ENCODE measurements at places on chromosomes 2 and 18.
A peak's percentile ranks its signal among the peaks of the same experiment; 100 is the strongest.

DNA sequence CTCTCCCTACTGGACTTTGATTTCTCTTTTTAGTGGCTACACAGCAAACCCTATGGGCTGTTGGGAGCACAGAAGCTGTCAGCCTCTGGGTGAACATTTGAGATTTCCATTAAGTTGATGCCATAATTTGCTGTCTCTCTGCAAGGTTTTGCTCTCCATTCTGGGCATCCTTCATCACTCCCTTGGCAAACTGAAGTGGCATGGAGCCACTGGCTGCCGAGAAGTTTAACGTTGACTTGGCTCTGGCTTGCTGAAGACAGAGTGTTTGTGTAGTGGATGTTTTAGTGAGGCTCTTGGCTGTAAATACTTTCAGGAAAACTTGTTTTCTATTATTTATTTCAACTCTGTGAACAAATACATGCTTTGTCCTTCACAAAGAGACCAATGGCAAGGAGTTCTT lies 91.5 kb downstream of the ALK start:
- no peak for DNase-seq

GRCh38 chr2:147845411-147845971 lies 662 bp downstream of the ACVR2A start:
- DNase-seq = no peak

GRCh38 chr2:81942136-81942680 lies 1637.7 kb upstream of the LRRTM1 start:
- no peak for DNase-seq

GRCh38 chr2:130849896-130850787 lies 13.4 kb downstream of the ARHGEF4 start:
- no peak for DNase-seq

- peak; percentile 5 for DNase-seq
Measured at GRCh38 chr2:128473175-128474035, 154.7 kb upstream of the HS6ST1 start.

DNA sequence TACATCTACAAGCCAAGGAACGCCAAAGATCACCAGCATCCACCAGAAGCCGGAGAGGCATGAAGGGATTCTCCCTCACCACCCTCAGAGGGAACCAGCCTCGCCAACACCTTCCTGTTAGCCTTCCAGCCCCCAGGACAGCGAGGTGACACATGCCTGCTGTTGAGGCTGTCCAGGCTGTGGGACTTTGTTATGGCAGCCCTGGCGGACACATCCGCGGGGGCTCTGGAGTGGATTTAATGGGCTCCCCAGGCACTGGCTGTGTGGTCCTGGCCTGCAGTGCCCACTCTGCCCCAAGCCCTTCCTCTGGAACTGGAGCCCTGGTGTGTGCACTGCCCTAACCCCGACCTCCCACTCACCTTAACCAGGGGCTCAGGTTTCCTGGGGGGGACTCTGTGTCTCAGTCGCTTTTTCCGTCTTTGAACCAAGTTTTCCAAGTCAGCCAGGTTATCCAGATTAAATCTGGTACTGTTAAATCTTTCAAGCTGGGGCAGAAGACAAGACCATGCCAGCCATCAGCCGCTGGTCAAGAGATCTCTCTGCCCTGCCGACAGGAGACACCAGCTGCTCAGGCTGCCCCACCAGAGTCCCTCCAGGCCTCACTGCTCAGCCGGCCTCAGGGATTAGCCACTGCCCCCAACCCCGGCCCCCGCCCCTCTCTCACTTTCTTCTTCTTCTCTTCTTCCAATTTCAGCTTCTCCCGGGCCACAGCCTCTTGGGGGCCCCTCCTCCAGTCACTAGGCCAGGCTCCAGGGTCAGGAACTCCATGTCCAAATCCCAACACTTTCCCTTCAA lies 1.9 kb downstream of the ANKRD23 start:
- DNase-seq = no peak

DNA sequence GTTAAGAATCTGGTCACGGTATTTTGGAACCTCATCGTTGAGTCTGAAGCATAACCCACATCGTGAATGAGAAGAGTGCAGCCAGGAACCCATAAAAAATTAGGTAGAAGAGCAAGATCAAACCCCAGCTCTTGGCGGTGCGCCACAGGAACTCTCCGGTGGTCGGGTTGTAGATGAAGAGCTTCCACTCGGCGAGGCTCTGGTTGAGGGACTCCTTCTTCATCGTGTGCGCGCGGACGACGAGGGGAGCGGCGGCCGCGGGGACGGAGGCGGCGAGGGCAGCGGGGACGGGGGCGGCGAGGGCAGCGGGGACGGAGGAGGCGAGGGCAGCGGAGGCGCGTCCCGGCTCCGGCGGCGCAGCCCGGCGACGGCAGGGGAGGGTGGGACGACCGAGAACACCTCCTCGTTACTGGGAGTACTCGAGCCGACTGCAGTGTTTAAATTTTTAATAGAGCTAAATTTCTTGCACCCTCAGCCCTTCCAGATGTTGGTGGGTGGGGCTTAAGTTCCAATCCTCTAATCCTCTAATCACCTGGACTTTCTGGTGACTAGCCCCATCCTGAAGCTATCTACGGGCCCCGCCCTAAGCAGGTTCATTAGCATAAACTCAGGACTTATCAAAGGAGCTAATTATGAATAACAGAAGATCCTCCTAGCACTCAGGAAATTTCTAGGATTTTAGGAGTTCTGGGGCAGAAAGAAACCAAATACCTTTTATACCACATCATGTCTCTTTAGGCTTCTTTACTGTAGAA lies 20.4 kb upstream of the PAPOLG start:
- no peak for DNase-seq

DNA sequence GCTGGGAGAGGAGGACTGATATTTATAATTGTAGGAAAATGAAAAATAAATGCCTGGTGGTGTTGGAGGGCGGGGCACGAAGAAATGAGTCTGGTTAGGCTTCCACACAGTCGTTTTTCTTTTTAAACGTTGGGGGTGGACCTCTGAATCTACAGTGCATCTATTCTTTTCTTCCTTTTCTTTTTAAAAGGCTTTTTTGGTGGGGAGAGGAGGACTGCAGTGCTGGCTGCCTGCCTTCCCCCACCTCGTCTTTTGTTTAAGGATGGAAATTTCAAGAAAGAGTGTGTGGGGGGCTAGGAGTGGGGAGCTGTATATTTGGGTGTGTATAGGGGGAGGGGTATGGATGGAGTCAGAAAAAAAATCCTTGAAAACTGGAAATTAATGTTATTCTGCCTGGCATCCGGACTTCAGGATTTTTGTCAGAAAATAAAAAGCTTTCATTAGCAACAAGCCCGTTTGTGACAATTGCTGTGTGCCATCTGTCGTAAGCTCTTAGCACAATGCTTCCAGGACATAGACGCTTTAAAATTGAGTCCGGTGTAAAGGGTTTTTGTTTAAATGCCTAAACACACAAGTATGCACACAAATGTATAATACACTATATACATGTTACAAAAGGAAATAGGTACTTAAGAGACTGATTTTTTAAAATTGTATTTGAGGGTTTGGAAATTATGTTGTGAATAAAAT lies 1.1 kb downstream of the MAP2 start:
- no peak for DNase-seq

DNA sequence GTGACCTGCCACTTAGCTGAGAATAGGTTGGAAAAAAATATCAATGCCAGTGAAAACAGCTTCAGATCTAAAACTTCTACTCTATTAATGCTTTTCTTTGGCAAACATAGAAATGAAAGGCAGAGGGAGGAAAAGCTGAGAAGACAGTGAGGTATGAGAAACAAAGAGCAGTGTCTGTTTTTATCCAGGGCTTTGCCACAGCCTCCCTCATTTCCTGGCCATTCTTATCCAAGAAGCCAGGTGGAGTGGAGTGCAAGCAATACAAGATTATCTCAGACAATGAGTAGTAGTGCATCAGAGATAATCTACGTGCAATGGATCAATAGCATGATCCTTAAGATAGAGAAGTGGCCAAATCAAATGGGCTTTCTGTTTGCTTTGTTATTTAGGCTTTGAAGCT lies 808.7 kb upstream of the PIK3C3 start:
- no peak for DNase-seq

DNA sequence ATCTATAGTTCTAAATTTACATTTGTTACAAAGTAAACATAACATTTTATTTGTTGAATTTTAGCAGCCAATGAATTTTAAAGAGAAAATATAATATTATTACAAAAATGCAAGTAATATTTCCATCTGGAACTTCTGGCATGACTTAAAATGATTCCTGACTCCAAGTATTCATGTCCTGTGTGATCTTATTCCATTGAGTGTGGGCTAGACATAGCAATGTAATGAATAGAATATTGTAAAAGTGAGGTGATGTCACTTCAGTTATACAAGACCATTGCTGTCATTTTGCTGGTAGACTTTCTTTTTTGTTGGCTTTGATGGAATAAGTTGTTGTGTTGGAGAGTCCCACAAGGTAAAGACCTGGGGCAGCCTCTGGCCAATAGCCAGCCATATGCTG lies 912.2 kb upstream of the PIK3C3 start:
- no peak for DNase-seq

DNA sequence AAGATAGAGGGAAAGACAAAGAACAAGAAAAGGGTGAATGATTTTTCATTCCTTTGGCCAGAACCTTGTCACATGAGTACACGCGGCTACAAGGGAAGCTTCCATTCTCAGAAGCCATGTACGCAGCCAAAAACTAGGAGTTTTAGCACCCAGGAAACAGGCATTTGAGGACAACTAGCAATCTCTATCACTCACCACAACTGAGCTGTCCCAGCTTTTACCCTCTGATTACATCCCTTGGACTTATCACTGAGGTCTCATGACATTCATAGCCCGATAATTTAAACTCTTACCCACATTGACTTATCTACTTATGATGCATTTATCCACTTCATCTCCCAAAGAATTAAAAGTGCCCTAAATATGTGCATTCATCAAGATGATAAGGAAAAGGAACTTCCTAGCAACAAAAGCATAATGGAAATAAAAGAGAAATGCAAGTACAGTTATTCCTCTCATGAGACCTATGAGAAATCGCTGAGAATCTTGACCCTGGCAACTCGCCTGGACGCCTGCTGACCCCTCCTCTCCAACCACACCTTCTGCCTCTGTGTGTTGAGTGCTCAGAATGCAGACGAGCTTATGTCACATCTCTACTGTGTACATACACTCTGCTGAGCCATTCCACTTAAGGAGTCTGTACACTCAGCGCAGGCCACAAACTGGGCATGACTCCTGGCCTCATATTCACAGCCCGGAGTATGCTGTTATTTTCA lies 28.7 kb upstream of the MFSD6 start:
- DNase-seq = no peak

DNA sequence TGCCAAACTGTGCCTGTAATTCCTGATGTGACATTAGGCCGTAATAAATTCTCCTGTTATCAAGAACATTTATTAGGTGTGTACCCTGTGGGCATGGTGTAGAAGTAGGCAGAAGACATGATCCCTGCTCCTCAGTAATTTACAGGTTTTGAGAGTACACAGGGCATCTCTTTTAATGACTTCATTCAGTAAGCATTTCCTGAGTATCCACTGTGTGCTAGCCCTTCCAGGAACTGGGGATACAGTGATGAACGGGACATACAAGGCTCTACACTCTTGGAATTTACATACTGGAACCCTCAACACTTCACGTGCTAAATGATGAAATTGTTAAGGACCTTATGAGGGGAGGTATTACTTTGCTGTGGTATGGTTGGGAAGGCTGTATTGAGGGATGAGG lies 30.2 kb downstream of the DIS3L2 start:
- no peak for DNase-seq

DNA sequence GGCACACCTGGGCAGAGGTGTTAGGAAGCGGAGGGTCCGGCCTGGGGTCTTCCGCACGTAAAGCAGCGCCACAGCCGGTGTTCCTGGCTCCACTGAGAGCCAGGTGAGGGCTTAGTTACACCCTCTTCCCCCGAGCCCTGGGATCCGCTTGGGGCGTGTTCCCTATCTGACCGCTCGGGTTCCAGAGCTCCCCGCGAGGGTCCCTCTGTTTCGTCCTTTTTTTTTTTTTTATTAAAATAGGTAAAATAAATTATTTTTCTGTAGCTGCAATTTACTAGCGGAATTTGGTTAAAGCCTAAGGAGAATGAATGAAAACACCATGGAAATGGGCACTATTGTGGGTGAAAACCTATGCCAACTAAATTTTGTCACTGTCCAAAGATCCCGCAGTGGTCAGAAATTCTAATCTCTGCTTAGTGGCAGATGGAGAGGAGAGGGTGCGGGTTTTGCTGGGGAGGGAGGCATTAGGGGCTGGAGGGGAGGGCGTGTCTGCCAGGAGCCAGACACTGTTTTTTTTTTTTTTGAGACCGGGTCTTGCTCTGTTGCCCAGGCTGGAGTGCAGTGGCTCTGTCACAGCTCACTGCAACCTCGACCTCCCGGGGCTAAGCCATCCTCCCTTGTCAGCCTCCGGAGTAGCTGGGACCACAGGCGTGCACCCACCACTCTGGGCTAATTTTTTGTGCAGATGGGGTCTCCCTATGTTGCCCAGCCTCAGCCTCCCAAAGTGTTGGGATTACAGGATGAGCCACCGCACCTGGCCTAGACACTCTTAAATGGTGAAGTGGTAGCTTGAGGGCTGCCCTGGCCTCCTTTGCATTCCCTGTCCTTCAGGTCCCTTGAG lies 834 bp downstream of the PDCL3 start:
- DNase-seq = no peak

DNA sequence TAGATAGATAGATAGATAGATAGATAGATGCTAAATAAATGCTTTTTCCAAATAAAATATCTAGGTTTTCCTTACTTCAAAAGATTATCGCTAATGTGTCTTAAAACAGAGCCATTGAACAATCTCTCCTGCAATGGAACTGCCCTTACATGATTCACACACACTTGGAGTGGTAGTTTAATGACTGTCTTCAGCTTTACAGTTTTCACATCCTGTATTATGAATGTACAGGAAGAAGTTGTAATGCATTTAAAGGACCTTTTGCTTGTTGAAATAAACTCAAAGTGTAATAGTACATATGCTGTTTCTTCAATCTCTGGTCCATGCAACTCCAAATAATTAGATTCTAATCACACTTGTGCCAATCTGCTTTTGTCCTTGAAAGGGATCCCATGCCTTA lies 797.6 kb upstream of the CDH2 start:
- DNase-seq = no peak

GRCh38 chr2:223049356-223049755 lies 2.6 kb upstream of the KCNE4 start:
- DNase-seq = no peak

DNA sequence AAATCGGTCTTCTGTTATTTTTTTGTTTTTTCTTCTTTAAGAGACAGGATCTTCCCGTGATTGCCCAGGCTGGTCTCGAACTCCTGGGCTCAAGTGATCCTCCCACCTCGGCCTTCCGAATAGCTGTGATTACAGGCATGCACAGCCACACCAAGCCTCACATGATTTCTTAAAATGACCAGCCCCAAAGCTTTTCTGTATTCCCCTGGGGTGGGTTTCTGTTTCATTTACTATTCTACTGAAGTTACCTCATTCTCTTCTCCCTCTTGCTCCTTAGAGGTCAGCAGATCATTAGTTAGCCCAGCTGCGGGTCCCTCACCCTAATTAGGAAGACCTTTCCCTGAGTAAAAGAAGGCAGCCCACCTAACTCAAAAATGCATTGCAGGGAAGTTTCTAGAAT lies 27.6 kb downstream of the SLC1A4 start:
- no peak for DNase-seq

GRCh38 chr2:66698091-66698490 lies 263.2 kb downstream of the MEIS1 start:
- no peak for DNase-seq

DNA sequence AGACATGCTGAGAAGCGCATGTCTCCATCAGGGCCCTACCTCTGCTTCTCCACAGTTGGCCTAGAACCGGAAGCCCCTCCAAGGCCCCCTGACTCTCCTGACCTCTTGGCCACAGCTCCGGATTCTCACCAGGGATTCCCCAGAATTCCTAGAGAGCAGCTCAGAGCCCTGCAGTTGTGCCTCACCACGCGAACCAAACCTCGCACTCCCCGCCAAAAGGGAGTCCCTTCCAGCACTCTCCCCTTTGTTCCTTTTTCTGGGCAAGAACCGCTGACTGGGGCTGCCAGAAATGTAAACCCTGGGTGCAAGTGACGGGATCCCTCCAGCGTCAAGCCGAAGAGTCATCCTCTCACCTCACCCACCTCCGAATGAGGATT lies 36.7 kb downstream of the AFF3 start:
- DNase-seq = no peak

Data from AG04449 (cell line).